ENCODE measurements at places on chromosomes 6 and 20.

- DNase-seq: no peak
These were observed 64.0 kb upstream of the RNF146 start for GRCh38 chr6:127202676-127203075.

GRCh38 chr6:165616116-165616515, 46.9 kb downstream of the PDE10A start:
- DNase-seq: no peak

GRCh38 chr6:4318321-4318720, 182.9 kb upstream of the ECI2 start:
- DNase-seq: no peak

DNA sequence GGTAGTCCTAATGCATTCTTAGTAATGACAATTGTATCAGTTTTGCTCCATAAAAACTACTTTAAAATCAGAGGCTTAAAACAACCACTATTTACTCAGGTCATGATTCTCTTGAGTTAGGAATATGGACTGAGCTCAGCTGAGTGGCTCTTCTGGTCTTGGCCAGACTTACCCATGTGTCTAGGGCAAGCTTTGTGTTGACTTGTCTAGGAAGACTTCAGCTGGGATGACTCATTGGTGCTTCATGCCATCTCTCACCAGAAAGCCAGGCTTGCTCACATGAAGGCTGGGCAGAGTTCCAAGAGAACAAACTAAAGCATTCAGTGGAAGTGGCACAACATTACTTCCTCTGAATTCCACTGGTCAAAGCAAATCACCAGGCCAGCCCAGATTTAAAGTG, 155.3 kb downstream of the DHX35 start:
- no peak for DNase-seq

- no peak for DNase-seq
These were observed 51.5 kb downstream of the SLC35F1 start for GRCh38 chr6:117958536-117958935.

GRCh38 chr6:35487658-35488516, 9.0 kb downstream of the TEAD3 start:
- no peak for DNase-seq

- no peak for DNase-seq
These were observed 28.1 kb downstream of the PKIG start for GRCh38 chr20:44610313-44610962.

GRCh38 chr6:2793534-2794151, 28.4 kb downstream of the WRNIP1 start:
- DNase-seq: no peak

GRCh38 chr6:99187429-99187828, 162.0 kb downstream of the FAXC start:
- DNase-seq: no peak

DNA sequence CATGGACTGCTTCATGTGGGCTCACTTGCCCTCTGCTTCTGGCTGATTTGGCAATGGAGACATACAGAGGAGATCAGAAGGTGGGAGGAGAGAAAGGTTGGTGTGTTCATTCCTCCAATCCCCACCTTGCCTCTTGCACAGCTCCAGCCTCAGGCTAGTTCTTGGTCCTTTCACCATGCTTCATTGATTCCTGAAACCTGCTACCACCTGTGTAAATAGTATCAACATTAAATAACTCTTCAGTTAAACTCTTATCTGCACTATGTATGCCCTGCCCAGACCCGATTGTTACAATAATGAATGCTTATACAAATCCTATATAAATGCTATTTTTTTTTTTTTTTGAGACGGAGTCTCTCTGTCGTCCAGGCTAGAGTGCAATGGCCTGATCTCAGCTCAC, 174.5 kb downstream of the CD83 start:
- DNase-seq: no peak

- no peak for DNase-seq
These were observed 19.6 kb upstream of the ARMH2 start for GRCh38 chr6:24818346-24818745.

DNA sequence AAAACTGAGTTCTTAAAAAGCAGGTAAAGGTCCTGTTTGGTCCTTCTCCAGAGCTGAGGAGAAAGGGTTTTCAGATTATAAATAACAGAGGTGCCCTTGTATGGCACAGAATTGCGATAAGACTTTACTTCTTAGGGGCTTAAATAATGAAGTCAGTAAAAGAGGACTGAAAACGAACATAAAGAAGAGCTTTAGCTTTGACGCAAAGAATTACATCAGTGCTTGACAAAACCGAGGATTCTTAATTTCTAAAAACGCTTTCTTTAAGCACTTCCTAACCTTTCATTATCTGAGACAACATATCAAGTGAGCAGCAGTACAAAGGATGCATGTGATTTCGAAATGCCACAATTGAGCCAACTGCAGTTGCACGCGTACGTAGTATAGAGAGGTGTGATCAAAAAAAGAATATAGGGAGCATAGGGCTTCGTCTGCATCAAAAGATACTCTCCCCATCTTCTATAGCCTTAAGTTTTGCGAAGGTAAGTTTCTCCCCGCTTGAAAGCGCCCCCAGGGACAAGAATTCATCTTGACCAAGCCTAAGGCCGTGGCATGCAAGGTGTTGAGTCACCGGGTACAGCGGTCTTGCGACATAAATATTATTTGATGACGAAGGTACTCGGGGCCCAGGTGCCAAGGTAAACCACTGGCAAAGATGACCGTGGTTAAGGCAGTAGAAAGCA, 778 bp upstream of the LOC128125822 start:
- DNase-seq: no peak

DNA sequence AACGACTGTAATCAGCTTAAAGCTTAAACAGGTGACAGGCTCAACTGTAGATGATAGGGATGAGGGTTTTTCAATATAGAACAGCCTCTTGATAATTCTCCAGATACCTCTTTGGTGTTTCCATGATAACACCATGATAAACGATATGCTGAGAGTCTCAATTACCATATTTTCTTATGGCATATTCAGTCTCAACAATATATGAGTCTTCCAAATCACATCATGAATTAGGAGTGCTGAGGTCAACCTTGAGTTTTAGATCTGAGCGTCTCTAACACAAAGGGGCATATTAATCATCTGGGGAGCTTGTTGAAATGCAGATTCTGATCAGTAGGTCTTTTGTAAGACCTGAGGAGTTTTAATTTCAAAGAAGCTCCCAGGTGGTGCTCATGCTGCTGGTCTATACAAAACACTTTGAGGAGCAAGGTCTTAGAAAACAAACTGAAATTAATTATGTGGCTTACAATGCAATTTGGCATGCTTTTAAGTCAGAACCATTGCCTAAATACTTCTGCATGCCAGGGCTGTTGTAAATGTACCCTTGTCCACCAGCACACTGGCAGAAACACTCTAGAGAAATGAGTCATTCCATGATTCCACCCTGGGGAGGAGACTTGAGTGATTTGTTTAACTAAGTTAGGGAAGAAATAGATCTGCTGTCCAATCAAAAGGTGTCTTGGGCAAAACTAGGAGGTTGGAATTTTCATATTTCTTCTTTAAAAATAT, 49.6 kb downstream of the PTCHD4 start:
- no peak for DNase-seq

- no peak for DNase-seq
These were observed 3.6 kb upstream of the BPIFB1 start for GRCh38 chr20:33279261-33279910.

DNA sequence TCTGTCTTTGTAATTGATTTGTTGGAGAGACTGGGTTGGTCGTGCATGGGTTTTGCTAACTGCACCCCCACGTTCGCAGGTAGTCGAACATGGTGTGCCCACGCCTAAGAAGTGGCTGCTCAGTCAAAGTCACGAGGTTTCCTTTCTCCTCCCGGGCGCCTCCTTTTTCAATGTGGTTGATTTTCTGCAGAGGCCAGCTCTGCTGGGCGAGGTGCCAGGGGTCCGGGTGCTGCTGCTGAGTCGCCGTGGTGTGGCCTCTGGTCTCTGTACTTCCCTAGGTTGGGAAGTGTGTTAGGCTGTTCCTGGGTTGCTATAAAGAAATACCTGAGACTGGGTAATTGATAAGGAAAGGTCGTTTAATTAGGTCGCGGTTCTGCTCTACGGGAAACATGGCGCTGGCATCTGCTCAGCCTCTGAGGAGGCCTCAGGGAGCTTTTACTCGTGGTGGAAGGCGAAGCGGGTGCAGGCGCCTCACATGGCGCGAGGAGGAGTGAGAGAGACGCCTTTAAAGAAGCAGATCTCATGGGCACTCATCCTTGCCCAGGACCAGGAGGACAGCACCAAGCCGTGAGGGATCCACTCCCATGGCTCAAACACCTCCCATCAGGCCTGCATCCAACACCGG, 14.1 kb downstream of the OSBPL2 start:
- DNase-seq: no peak

DNA sequence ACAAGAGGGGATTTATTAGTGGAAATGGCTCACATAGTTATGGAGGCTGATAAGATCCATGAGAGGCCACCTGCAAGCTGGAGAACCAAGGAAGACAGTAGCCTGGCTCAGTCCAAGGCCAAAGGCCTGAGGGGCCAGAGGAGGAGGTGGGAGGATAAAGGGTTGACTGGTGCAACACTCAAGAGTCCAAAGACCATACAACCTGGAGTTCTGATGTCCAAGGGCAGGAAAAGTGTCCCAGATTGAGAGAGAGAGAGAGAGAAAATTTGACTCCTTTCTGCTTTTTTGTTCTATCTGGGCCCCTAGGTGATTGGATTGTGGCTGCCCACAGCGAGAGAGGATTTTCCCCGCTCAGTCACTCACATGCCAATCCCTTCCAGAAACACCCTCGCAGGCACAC, 8.0 kb downstream of the HLA-F start:
- DNase-seq: no peak

DNA sequence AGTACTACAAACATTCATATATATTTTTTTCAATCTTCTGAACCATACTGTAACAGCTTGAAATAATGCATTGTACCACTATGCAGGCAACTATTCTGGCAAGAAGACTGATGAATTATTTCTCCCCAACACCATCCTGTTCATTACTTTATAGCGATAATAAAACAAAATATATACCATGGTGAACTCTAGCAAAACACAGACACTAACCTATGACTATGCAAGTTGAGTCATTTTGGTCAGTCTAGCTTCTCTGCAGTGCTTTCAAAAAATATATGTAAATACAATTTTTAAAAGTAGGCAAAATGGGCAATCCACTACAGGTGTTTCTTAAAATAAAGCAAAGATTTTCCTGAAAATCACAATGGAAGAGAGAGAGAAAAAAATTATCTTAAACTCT, 20.3 kb downstream of the PHIP start:
- no peak for DNase-seq

Measured in right hindlimb (tissue), 1 donor.